ENCODE measurements at places on chromosomes 4 and X.

GRCh38 chrX:3076416-3076991 is 35.2 kb downstream of the ARSF start:
- DNase-seq: no peak

DNA sequence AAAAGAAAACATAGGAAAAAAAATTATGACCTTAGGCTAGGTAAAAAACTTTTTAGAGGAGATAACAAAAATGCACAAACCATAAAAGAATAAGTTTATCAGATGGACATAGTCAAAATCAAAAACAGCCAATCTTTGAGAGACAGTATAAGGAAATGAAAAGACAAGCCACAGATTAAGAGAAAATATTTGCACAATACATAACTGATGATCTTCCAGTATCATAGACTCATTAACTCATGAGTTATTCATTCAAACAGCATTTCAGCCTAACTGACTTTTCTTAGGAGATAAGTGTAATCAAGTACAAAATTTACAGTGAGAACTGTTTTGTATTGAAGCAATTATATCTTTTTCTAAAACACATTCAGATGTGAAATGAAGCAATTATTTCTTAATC is 183.8 kb downstream of the FBXO8 start:
- no peak for DNase-seq

DNA sequence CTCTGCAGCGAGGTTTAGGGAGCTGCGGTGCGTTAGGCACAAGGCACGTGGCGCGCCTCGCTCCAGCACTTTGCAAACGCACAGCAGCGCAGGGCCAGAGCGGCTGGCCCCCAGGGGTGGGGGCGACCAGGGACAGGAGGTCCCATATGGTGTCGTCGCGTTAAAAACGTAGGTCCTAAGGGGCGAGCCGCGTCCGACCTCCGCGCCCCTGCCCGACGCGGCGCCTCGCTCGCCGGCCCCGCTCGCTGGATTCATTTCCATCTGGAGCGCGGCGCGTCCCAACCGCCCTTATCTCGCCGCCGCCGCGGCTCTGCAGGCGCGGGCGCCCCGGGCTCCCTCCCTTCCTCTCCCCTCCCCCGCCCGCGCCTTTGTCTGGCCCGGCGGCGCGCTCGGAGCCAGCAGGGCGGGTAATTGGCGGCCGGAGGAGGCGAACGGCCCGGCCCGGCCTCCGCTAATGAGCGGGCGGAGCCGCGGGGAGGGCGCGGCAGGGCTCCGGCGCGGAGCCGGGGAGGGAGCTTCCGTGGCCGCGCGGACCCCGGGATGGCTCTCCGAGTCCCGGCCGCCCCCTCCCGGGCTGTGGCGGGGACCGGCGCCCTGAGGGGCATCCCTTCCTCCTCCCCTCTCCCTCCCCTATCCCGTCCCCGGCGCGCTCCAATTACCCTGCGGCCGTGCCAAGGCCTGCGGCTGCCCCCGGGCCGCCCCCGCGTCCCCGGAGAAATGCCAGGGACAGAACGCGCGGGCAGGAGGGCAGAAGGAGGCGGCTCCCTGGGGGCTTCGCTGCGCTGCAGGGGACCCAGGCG is 409.0 kb downstream of the BCOR start:
- peak; percentile 59 for DNase-seq

GRCh38 chr4:114265342-114265741 is 285.9 kb upstream of the ARSJ start:
- DNase-seq: no peak

DNA sequence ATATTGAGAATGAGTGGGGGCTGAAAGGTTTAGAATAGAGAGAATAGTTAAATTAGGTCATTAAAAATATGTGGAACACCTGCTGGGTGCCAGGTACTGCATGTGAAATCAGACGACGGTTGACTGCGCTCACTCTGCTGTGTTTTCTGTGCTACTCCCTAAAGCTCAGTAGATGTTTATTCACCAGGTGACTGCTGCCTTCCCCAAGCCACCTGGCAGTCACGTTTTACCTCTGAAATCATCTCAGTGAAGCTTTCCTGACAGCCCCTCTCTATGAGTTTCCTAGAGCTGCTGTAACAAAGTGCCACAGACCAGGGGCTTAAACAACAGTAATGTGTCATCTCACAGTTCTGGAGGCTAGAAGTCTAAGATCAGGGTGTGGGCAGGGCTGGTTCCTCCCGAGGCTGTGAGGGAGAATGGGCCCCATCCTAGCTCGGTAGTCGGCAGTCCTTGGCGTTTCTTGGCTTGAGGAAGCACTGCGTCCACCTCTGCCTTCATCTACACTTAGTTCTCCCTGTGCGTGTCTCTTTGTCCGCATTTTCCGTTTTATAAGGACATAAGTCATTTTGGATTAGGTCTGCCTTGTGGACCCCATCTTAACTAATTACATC is 25.3 kb downstream of the ADD1 start:
- DNase-seq: no peak

- no peak for DNase-seq
Measured at GRCh38 chr4:25884031-25884782, 21.4 kb upstream of the SEL1L3 start.

- peak; percentile 7 for DNase-seq
Measured at GRCh38 chr4:169079942-169080827, 70.1 kb upstream of the CBR4 start.

GRCh38 chr4:161892951-161893350 is 270.8 kb downstream of the FSTL5 start:
- DNase-seq: no peak

DNA sequence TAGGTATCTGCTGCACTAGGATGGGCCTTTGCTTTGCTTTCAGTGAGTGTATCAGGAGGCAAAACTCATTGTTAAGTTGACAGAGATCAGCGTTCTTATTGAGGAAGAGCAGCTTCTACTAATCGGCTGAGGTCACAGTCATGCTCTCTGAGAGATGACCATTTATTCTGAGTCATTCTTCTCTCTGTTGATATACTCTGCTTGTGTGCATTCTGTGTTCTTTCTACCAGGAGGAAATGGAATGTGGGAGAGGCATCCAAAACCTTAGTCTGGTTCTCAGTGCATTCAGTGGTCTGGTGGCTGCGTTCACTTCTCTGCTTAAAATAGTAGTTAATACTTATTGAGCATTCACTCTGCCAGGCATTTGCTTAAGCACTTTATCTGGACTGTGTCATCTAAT is 66.2 kb downstream of the RRAGB start:
- no peak for DNase-seq

DNA sequence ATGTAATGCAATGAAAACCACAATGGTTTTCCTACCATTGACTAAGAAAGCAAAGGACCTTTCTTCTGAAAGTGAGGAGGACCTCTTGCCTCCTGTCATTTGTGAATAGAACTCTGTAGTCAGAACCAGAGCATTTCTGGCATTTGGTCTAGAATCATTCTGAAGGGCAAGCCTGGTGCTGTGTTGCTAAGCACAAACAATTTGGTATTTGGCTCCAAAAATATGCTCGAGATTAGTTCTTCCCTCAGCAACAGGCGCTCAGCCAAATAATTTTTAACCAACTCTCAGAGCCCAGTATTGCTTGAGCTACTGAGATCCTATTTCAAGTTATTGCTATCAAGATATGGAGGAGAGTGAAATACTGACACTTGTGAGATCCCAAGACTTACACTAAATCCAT is 71.0 kb downstream of the SNCA start:
- no peak for DNase-seq

- DNase-seq: no peak
Measured at GRCh38 chr4:951594-952468, 19.6 kb downstream of the TMEM175 start.

- no peak for DNase-seq
Measured at GRCh38 chr4:151529187-151529586, 120.2 kb downstream of the FHIP1A start.

- DNase-seq: no peak
Measured at GRCh38 chrX:70208479-70208878, 26.0 kb upstream of the AWAT1 start.

DNA sequence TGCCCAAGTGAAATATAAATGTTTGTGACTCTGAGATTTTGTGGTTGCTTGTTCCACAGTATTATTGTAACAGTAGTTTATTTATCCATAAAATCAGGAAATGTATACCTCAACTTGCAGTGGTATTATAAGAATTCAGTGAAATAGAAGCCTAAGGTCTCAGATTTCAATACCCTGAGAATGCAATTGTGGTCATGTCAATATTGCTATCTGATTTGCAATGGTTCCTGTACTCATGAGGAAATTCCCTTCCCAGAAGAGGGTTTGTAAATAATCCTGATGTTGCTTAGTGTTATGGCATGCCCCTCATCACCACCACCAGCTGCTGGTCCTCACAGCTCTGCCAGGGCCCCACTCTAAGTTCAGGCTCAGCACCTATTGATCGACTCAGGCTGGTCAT is 67.8 kb downstream of the SLC34A2 start:
- no peak for DNase-seq

DNA sequence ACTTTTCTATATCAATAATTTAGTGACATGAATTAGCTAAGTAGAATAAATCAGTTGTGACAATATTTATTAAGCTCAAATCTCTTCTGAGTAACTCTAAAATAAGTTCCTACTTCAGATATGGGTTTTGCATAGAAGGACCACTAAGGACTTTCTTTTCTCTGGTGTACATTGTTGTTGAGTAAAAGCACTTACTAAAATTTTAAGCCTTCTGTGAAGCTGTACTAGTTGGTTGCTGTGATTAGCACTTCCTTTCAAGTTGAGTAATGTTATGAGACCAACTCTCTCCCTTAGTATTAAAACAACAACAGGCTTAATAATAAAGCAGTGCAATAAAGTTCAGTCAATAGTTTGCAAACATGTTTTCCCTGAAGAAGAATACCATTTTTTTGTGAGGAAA is 667.4 kb upstream of the NDST4 start:
- DNase-seq: no peak

DNA sequence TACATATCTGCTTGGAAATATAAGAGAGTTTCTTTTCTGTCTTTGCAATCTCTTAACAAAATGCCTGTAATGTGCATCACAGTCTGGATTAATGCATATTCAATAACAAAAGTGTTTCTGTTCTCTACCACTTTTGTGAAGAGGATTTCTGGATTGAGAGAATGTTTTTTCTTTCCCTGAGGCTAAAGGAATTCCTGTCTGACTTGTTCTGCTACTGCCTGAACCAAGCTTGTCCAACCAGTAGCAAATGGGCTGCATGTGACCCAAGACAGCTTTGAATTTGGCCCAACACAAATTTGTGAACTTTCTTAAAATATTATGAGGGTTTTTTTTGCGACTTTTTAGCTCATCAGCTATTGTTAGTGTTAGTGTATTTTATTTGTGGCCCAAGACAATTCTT is 1133.9 kb downstream of the SH3BGRL start:
- no peak for DNase-seq

DNA sequence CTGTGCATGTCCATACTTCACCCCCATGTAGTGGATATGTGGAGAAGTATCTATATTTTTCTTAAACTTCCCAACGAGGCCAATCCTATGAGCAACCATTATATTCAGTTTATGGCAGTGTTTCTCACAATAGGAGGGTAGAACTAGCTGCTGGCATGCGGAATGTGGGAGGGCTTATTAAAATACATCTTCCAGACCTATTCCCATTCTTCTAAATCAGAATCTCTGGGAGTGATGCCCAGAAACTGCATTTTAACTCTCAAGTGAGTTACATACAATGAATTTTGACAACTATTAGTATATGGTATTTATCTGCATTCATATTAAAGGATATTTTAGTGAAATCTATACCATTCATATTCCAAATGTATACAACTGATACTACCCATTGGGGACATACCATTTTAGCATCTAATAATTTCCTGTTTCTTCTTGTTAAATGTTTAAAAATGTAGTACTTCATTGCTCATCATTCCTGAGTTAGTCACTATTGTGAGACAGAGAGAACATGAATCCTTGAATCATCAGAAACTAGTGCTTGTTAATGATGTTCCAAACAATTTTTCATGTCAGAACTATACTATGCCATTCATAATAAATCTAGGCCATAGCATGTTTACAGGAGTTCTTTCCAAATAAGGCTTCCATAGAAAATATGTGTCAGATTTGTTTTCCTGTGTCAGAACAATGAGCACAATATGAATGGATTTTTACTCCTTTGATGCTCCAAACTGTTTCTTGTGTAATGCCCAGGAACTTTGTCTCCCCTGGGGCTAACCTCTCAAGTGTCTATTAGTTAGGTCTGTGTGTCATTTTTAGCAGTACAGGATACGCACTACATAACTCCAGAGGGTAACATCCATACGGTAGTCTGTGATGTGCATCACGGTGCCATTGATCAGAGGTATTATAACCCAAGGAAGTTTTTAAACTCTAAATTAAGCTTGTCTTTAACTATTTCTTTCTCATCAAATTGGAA is 198.8 kb upstream of the BMP3 start:
- no peak for DNase-seq

- no peak for DNase-seq
Measured at GRCh38 chr4:47359891-47360290, 103.6 kb downstream of the COMMD8 start.

- DNase-seq: no peak
Measured at GRCh38 chr4:69843932-69844331, 16.0 kb downstream of the SULT1E1 start.

- no peak for DNase-seq
Measured at GRCh38 chrX:128650326-128650725, 598.1 kb upstream of the ACTRT1 start.

DNA sequence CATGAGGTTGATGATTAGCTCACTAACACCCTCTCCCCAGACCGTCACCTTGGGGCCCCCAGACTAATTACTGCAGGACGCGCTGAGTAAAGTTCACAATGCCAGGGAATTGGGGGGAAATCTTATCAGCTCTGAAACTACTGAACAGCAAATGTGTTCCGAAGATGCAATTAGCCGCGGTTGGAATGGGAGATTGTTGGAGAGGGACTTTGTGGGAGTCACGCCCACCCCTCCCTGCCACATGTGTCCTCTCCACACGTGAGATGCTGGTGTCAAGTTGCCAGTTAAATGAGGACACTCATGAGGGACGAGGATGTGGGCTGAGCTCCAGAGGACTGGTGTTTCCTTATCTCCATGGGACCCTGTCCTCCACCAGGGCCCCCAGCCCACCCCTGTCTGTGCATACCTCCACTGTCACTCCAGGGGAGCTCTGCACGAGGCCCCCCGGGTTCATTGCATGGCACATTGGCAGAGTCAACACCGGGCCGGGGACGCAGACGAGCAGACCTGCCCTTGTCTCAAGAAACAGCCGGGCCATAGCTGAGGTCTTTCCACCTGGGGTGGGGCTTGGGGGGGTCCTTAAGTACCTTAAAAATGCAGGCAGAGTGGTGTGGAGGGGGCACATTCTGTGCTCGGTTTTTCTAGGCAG is 175.4 kb upstream of the PSAPL1 start:
- no peak for DNase-seq

- DNase-seq: no peak
Measured at GRCh38 chr4:38226170-38226569, 266.0 kb downstream of the PTTG2 start.

Measured in RPMI8226 (cell line).